ENCODE measurements at places on chromosomes 12 and 14.

GRCh38 chr12:25884024-25884919, 74.2 kb upstream of the RASSF8 start:
- no peak for DNase-seq

GRCh38 chr12:115478505-115478904, 794.5 kb upstream of the TBX3 start:
- DNase-seq: no peak

DNA sequence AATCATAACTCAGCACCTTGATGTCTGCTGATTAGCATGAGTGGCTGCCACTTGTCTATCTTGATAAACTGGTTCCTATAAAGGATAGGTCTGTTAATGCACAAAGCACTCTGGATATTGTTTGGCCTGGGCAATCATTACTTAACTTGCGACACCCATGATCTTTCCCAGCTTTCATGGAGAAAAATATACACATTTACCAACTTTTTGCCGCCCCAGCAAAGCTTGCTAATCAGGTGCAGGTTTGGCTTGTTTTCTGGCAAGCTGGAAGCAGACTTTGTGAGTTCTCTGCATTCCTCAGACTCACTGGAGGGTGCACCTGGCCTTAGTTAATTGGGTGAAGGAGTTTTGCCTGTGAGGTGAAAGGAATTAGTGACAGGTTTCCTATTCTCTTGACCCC, 1126.4 kb upstream of the FLRT2 start:
- DNase-seq: no peak

DNA sequence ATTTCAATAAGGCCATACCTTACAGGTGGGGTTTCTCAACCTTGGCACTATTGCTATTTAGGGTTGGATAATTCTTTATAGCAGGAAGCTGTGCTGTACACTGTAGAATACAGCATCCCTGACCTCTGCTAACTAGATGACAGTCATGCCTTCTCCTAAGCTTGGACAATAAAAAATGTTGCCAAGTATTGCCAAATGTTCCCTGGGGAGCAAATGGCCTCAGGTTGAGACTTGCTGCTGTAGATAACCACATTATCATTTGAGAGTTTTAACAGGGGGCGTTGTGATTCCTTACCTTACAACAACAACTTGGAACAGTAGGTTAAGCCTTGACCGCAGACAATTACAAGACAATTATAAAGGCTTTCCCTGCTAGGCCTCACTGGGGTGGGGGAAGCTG, 1073.6 kb upstream of the TMEM132C start:
- no peak for DNase-seq

DNA sequence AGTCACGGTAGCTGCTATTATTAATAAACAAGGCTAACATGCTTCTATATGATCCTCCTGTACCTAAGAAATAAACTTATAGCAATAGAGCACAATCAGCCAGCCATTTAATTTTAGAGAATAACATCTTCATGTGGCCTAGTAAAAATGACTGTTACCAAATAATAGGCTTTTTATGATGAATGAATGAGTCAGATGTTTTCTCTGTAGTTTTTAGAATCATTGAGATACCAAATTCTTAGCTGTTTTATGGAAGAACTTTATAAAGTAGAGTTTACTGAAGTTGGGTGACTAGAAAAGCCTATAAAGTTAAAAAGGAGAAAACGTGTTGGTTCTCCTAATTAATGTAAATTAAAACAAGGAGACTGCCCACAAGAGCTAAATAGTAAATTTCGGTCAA, 40.7 kb downstream of the WNK1 start:
- DNase-seq: no peak

- DNase-seq: no peak
These were observed 10.3 kb upstream of the ELK3 start for GRCh38 chr12:96183734-96184370.

DNA sequence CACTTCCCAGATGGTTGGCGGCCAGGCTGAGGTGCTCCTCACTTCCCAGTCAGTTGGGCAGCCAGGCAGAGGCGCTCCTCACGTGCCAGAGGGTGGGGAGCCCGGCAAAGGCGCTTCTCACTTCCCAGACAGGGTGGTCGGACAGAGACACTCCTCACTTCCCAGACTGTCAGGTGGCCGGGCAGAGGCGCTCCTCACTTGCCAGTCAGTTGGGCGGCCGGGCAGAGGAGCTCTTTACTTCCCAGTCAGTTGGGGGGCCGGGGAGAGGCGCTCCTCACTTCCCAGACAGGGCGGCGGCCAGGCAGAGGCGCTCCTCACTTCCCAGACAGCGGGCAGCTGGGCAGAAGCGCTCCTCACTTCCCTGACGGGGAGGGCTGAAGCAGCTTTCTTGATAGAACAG, 143.0 kb upstream of the ARID2 start:
- no peak for DNase-seq

DNA sequence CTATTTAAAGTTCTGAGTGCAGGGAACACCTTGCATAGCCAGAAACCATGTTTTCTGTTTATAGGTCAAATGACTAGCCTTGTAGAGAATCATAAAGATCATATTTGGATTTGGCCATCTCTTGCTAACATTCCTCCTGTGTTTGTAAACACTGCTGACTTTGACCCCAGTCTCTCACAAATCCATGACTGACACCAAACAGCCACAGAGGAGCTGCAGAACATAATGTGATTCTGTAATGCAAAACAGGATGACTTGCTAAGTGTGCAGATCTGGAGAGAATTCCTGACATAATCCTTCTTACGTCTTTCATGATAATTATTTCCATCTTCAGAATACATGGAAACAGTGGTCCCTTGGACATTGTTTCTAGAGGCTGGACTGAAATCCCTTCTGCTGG, 211.8 kb downstream of the BMP4 start:
- DNase-seq: no peak

- no peak for DNase-seq
These were observed 11.9 kb downstream of the CALM1 start for GRCh38 chr14:90408713-90409112.

DNA sequence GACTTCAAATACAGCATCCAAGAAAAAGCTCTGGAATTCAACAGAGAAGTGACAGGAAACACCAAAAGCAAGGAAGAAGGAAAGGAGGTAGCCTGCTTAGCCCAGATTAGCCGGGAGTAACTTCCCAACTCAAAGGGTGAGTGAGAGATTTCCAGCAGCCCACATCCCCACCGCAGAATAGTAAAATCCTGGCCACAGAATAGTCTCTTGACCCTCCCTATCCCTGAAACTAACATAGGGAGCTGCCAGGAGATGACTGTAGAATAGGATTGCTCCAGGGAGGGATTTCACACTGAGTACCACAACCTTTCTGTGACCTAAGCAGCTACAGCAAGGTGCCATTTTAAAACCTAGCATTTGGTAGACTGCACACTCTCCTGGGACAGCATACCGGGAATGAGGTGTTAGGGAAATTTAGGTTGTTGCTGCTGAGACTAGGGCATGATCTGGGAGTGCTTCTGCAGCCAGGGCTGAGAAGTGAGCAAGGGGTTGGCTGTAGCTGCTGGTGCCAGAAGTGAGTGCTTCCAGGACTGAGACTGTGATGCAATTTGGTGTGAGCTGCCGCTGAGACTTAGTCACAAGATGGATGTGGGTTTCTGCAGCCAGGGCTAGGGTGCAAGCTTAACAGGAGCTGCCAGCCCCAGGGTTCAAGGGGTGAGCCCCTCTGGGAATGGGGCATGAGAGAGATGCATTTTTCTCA, 66.0 kb downstream of the TMTC3 start:
- no peak for DNase-seq

- no peak for DNase-seq
These were observed 14.0 kb upstream of the RABGGTA start for GRCh38 chr14:24285351-24285750.

DNA sequence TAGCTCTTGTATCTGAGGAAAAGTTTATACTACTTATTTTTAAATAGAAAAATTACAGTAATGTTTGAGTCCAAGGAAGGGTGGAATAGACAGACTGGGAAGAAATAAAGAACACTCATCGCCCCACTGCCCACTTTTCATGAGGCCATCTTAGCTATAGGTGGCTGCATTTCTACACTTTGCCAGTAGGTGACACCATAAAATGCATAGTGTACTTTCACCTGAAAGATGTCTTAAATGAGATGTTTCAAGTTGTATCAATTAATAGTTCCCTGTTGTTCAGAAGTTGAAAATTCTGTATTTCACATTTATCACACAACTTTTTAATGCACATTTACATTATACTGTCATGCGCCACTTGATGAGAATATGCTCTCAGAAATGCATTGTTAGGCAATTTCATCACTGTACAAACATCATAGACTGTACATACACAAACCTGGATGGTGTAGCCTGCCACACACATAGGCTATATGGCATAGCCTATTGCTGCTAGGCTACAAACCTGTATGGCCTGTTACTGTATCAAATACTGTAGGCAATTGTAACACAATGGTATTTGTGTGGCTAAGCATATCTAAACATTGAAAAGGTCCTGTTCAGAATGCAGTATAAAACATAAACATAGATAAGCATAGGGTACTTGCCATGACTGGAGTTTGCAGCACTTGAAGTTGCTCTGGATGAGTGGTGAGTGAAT, 27.6 kb downstream of the PMCH start:
- peak; percentile 47 for DNase-seq

DNA sequence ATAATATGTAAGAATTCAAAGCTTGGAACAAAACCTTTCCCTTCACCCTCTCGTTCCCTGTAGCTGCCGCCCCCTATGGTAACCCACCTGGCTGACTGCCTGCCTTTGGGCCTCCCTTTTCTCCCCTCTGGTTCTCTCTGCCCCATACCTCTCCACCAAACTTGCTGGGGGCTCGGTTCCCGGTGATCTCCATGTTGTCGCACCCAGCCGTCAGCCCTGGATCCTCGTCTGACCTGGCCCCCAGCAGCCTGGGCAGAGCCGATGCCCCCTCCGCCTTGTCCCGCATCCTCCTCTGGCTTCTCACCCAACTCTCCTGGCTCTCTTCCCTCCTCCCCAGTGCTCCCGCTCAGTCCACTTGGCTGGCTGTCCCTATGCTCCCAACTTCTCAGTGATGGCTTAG, 4.5 kb downstream of the CYP46A1 start:
- no peak for DNase-seq

GRCh38 chr12:75853626-75854025, 177.9 kb downstream of the PHLDA1 start:
- DNase-seq: no peak

DNA sequence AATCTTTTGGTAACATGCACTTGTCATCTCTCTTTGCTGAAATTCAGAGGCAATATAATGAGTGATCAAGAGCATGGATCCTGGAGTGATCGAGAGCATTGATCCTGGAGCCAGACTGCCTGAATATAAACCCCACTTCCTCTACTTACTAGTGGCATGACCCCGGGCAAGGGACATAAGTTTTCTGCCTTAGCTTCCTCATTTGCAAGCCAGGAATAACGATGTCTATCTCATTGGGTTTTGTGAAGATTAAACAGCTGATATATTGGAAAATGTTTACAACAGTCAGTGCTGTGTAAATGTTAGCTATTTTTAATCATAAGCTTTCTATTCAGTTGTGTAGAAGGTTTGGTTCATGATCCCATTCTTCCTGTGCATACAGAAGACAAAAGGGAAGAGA, 2.4 kb upstream of the CSRNP2 start:
- DNase-seq: no peak

DNA sequence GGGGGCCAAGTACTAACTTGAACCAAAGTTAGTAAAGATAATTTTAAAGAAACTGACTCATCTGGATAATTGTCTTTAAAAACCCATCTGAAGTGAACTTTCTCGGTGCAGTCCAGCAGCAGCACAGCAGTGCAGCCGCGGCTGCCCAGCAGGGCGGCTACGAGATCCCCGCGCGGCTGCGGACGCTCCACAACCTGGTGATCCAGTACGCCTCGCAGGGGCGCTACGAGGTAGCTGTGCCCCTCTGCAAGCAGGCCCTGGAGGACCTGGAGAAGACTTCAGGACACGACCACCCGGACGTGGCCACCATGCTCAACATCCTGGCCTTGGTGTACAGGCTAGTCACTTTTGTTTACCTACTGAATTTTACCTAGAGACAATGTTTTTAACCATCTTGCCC, 33.6 kb downstream of the KLC1 start:
- no peak for DNase-seq

DNA sequence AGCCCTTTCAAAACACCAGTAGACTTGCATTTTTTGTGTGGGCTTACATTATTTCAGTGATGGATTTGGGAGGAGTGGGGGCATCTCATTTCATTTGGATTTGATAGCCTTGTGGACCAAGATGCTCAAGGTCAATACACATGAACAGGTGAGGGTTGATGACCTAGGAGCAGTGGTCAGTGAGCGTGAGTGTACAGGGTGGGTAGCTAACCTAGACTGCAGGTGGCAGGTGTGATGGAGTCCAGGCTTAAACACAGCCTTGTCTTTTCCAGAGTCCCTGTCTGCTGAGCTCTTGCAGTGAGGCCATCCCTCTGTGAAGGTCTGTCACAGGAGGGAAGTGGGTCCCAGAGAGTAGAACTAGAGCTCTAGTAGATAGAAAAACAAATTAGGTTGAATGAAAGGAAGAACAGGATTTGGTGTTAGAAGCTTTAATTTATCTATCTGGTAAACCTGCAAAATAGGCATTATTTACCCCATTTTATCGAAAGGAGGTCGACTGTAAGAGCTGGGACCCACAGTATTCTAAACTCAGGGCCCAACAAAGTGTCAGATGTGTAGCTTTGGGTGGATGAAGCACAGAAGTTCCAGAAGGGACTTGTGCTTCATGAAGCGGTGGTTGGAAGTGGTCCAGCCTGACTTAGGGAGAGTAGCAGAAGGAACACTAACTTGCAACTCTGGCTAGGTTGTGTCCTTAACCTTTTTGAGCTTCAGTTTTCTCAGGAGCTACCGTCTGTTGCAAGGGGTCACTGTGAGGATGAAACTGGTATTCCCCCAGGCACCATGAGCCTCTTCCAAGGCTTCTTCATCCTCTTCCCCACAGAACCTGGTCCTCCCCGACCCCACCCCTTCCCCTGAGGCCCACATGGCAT, 18.2 kb downstream of the RPS6KL1 start:
- DNase-seq: no peak

GRCh38 chr12:46107591-46107990, 117.2 kb upstream of the SCAF11 start:
- DNase-seq: no peak

- DNase-seq: peak; percentile 70
These were observed 14.7 kb downstream of the CPSF6 start for GRCh38 chr12:69254046-69254445.

GRCh38 chr12:49794021-49794420, 34.2 kb downstream of the NCKAP5L start:
- DNase-seq: no peak

DNA sequence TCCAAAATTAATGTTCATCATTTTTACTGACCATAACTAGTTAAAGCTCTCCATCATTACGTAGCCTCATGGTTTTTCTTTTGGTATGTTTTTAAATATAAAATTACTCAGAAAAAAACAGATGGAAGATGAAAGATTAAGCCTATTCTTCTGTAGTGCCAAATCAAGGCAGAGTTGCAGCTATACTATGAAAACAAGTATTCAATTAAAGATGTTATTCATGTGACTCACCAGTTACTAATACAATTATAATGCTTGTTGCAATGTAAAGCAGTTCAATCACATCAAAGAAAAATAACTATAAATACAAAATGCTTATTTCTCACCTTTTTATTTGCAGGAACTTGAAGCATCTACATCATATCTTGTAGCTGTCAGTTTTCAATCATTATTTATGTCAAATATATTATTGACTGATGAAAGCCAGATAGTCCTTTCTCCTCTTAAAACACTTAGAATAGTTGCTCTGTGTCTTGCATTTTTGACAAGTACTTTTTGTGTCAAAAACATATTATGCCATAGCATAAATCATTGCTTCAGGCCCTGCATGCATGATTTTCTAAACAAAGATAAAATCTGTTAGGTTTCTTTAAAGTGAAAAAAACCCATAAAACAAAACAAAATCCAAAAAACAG, 36.0 kb upstream of the TRHDE start:
- no peak for DNase-seq

Measured in pons (tissue), 1 donor.